SK-N-MC (cell line): ENCODE measurements at places on chromosomes 4 and X.

DNA sequence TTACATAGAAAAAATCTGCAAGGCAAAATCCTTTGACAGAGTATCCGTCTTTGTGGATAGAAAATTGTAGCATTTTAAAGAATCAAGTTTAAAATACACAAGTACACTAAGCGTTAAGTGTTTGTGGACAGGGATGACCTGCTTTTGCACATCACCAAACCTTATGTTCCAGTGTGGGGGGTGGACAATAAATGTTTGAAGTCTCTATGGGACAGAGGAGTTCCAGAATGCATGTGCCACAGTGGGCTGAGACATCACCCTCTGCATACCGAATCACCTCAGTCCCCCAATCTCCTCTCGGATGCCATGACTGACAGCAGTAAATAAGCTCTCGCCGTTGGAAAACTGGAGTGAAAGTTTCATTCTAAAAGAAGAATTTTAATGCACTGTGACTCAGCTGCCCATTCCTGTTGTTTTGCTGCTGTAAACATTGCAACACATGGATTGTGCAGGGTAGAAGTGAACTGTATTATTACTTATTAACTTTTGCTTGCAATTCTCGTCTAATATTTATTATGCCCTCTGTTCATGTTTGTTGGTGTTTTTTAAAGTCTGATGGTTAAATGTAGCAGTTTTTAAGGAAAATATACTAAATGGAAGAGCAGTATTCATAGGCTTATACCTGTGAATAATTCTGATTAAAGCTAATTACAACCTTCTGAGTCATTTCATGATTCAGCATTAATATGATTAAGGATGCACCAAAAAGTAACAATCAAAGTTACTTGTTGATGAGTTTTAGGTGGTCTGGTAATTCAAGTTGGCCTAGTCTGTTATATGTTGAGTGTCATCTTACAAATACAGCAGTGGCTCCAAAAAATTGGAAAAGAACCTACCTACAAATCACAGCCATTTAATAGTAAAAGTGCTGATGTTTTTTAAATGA is 24.0 kb downstream of the CDKN2AIP start:
- no peak for DNase-seq

GRCh38 chr4:36027203-36027602 is 217.1 kb downstream of the ARAP2 start:
- DNase-seq, result no peak

DNA sequence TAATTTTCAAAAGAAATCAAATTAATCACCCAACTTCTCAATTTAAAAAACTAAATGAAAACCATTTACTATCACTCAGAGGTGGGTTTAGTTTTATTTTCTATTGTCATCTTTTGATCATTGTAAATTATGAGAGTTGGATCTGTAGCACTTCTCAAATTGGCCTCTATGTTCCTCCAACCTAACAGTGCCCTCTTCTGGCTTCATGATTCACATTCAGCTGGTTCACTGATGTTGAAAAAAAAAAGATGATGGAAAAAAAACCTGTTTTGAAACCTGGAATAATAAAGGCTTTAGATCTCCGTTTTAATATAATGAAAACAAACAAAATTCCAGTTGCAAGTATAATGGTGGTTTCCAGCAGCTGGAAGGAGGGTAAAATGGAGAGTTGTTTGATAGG is 2.4 kb upstream of the NBDY start:
- no peak for DNase-seq

DNA sequence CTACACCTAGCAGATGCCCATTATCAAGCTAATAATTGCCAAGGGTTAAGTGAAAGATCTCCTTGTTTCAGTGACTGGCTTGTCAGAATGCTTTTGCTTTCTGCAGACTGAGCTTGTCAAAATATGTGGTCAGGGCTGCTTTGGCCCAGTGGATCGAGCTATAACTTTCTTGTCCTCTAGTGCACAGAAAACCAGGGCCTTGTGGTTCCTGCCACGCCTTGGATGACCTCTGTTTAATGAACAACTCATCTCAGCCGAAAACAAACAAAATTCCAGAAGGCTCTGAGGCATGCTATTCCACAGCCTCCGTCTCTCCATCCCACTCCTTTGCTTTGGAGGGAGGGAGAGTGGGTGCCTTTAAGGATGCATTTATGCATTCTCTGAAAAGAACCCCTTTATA is 11.3 kb downstream of the EVC start:
- DNase-seq, result no peak

- no peak for DNase-seq
Measured at GRCh38 chrX:30793767-30794103, 95.3 kb downstream of the TAB3 start.
